ENCODE measurements at places on chromosomes 3 and 15.

DNA sequence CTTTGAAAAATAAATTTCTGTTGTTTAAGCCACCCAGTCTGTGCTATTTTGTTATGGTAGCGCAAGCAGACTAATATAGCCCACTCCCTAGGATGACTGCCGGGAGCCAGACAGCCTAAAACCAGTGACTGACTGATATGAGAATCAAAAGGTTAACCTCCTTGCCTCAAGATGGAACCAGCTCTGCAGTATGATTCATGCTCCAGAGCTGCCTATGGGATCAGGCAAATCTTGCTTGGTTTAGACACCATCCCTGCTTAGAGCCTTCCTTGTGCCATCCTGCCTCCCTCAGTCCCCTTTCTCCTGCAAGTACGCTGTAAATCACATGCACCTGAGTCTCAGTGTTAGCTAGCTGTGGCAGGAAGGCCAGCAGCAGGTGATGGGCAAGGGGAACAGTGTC, 39.3 kb downstream of the TRANK1 start:
- DNase-seq = no peak

GRCh38 chr3:68306571-68306970, 625.8 kb downstream of the TAFA4 start:
- DNase-seq = no peak

DNA sequence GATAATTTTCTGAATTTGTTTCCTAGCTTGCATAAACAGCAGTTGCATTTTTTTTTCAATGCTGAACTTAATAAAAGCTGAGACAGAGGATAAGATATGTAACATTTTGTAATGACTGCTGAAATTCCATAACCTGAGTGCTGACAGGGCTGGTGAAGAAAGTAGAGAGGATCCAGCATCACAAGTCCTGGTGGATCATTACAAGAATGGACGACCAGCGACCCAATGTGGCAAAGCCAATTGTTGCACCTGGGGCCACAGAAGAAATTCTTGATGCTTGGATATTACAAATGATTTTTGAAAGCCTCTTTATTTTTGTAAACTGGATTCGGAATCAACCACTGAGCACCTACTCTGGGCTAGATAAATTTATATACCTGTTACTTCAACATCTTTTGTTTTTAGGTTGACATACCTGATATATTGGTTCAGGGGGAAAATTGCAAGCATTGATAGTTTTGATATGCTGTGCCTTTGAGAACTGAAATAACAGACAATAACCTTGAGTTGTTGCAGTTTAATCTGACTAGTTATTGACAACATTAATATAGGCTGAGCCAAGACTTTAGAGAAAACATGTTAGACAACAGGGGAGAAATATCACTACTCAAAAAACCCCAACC, 3.9 kb upstream of the ACTL6A start:
- DNase-seq = no peak

DNA sequence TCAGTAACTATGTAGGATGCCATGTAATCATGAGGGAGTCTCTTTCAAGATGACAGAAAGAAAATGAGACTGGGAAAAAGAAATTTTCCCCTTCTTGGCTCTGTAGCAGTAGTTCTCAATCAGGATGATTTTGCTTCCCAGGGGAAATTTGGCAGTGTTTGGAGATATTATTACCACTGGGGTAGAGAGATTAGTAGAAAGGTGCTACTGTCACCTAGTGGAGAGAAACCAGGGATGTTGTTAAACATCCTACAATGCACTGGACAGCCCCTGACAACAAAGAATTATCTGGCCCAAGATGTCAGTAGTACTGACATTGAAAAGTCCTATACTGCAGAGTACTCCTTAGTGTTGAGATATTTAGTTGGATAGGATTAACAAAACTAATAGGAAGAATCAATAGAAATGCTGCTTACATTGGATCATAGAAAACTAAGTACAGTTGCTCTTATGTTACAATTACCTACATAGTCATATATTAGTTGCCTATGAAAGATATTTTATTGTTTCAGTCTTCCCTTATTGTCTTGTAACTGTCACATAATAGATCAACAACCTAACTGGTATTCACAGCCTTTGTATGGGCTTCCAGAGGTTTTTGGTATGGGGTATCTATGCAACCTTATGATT, 433.3 kb downstream of the RAP2B start:
- no peak for DNase-seq

DNA sequence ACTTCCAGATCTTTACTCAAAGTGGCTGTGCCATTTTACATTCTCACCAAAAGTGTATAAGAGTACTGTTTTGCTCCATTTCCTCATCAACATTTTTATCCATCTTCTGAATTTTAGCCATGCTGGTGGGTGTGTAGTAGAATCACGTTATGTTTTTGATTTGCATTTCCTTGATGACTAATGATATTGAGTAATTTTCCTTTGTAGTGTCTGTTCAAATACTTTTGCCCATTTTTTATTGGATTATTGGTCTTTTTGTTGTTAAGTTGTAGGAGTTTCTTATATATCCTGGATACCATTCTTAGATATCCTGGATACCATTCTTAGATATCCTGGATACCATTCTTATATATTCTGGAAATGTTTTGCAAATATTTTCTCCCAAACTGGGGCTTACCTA, 344.9 kb downstream of the LRRC3B start:
- no peak for DNase-seq

GRCh38 chr3:193418576-193419373, 40.2 kb upstream of the ATP13A5 start:
- no peak for DNase-seq

DNA sequence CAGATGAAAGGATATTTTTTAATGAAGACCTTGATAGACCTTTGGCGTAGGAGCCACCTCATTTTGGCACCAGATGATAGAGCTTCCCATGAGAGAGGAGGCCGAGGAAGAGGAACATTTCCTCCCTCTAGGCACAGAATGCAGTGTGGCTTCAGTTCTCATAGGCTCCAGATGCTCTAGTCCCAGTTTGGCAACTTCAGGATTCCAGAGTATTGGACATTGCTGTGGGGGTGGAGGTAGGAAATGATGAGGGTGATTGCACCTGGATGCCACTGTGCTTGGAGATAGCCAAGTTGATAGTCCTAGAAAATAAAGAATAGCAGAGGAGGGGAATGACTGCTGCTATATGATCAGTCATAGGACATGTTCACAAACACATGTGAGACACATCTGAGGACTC, 58.3 kb upstream of the KY start:
- no peak for DNase-seq

GRCh38 chr15:71476823-71477222, 333.5 kb upstream of the NR2E3 start:
- DNase-seq = no peak

- DNase-seq = no peak
These were observed 1742.9 kb downstream of the SI start for GRCh38 chr3:163335429-163335828.

Measured in GM04503 (cell line).